ENCODE measurements at places on chromosomes 13 and 19.
A peak's percentile ranks its signal among the peaks of the same experiment; 100 is the strongest.

GRCh38 chr13:42331009-42331408 is 59.1 kb downstream of the AKAP11 start:
- no peak for DNase-seq

DNA sequence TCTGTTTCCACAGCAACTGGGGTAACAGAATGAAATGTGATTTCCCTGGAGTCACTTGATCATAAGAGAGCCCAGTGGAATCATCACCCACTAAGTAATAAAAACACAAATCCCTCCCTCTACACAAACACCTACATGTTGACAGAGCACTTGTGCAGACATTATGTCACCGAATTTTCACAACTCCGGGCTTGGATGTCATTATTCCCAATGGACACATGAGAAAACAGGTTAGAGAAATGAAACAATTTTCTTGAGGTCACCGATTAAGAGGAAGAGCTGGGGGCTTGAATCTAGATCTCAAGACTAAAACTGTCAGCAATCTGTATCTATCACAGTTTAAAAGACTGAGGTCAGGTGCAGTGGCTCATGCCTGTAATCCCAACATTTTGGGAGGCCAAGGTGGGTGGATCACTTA is 3.1 kb downstream of the XRCC1 start:
- no peak for DNase-seq

DNA sequence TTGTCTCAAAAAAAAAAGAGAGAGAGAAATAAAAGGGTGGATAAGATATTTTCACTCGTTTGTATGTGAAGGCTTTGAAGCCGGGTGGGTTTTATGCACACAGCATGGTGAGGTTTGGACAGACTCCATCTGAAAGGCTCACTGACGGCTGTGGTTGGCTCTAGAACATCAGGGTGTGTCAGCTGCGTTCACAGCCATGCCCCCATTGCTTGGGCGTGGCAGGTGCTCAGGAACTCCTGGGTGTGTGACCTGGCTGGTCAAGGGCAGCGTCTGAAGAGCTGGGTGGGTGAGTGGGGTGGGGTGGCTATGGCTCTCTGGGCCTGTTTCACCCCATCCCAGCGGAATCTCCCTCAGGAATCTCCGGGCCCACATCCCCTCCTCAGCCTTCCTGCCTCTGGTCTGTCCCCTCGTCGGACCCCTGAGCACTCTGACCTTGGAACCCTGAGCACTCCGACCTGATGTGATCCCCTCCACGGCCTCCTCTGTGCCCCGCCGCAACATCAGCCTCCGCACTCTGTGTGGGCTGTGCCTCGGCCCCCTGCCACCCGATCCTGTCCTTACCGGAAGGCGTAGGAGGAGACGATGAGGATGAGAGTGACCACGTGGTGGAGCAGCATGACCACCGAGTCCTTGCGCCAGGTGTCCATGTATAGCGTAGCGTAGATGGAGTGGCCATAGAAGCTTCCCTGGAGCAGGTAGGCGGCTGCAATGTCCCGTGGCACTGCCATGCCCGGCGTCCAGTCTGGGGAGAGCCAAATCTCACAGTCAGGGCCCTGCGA is 12.2 kb downstream of the CERS1 start:
- DNase-seq: no peak

- peak; percentile 23 for DNase-seq
These were observed 11.7 kb downstream of the CYTH2 start for GRCh38 chr19:48480558-48481500.

DNA sequence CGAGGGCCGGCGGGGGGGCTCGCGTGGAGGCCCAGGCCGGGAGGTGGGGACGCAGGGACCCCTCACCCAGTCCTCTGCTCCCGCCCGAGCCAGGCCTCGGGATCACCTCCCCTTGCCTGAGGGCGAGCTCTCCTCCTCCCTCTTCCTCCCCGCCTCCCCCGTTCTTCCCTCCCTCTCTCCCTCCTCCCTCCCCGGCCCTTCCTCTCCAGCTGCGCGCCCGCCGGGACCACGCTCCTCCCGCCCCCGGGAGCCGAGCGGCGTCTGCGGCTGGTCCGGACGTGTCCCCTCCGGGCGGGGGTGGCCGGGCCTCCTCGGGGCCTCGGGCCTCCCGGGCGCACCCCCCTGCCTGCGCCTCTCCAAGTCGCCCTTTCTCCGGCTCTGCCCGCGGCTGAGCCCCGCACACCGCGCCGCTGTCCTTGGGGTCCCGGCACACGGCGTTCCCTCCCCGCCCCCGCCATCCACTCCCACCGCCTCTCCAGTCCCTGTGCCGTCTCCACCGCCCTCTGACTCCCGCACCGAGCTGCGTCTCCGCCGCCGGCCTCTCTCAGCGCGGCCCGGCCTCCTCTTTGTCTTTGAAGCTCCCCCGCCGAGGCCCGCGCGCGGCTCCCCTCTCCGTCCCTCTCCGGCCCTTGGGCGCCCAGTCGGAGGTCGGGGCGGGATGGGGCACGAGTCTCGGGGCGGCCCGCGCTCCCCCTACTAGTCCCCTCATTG is 5.7 kb downstream of the SOX1 start:
- no peak for DNase-seq

DNA sequence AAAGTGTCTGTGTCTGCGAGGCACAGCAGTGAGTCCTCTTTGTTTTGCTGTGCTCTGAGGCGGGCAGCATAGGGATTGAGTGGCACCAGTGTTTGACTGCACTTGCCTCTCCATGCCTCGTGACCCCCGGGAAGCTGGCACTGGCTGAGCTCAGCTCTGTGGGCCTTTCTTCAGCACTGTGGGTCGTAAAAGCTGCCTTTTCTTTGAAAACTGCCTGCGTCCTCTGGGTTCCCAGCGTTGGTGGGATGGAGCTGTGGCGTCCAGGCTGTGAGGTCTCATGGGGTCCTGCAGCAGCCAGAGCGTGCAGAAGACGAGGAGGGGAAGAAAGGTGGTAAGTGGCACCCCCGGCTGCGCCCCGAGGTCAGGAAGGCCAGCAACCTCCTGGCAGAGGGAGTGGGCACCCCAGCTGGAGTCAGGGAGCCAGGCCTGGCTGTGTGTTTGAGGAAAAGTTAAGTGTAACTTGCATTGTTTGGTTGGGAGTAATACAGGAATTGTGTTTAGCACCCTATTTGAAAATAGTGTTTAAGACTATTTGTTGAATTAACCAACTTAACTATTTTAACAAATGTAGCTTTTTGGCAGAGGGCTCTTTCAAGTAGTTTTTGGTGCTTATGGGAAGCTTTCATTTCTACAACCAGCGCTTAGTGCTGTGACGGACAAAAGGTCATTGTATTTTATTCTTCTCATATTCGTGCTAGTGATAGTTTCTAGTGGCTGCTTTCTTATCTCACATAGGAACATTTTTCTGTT is 79.3 kb upstream of the TEX29 start:
- DNase-seq: no peak

DNA sequence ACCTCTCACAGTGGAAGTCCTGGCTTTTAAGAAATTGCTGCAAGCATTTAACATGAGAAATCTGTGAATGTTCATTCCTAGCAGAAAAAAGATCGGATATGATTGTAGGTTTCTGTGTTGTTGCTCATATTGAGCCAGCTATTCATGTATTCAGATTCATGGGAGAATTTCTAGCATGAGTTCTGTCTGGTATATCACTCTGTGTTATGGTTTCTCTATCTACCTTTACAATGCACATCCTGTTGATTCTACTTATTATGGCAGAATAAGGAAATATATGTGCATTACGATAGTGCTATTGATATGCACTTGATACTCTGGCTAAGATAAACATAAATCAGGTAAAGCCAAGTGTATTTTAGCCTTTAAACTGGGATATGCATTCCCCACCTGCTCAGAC is 138.2 kb downstream of the KCNRG start:
- DNase-seq: no peak

GRCh38 chr13:45016792-45017425 is 27.6 kb downstream of the GPALPP1 start:
- DNase-seq: no peak

DNA sequence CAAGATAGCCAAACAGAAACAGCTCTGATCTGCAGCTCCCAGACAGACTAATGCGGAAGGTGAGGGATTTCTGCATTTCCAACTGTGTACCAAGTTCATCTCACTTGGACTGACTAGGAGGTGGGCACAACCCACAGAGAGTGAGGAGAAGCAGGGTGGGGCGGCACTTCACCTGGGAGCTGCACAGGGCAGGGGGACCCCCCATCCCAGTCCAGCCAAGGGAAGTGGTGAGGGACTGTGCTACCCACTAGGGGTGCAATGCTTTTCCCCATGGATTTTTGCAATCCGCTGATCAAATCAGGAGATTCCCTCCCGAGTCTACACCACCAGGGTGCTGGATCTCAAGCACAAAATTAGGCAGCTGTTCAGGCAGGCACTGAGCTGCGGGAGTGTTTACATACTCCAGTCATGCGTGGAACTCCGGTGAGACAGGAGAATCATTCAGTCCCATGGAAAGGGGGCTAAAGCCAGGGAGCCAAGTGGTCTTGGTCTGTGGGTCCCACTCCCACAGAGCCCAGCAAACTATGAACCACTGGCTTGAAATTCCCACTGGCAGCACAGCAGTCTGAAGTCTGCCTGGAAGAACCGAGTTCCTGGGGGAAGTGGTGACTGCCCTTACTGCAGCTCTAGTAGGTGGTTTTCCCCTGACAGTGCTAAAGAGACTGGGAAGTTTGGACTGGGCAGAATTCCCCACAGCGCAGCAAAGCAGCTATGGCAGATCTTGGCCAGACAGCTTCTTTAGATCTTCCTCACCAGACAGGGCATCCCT is 85.1 kb upstream of the UFM1 start:
- no peak for DNase-seq

DNA sequence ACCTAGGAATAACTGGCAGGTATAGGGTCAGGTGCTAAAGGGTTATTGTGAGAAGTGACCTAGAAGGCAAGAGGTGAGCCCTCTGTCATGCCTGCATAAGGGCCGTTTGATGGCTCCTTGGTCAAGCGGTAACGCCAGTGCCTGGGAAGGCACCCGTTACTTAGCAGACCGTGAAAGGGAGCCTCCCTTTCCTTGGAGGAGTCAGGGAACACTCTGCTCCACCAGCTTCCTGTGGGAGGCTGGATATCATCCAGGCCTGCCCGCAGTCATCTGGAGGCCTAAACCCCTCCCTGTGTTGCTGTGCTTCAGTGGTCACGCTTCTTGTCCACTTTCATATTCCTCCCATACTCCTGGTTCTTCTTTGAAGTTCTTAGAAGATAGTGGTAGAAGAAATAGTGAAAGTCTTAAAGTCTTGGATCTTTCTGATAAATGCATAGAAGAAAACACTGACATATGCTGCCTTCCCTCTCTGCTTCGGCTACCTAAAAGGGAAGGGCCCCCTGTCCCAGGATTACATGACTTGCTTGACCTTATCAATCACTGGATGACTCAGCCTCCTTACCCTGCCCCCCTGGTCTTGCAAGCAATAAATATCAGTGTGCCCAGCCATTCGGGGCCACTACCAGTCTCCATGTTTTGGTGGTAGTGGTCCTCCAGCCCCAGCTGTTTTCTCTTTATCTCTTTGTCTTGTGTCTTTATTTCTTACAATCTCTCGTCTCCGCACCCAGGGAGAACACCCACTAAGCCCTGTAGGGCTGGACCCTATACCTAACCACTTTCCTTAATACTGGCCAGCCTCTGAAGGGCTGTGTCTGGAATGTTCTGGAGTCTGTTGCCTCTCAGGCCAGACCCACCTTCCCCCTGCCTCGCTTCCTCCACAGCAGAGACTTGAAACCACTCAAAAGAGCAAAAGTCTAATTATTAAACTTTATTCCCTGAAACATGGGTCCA is 16.1 kb upstream of the ABCC4 start:
- DNase-seq: no peak

DNA sequence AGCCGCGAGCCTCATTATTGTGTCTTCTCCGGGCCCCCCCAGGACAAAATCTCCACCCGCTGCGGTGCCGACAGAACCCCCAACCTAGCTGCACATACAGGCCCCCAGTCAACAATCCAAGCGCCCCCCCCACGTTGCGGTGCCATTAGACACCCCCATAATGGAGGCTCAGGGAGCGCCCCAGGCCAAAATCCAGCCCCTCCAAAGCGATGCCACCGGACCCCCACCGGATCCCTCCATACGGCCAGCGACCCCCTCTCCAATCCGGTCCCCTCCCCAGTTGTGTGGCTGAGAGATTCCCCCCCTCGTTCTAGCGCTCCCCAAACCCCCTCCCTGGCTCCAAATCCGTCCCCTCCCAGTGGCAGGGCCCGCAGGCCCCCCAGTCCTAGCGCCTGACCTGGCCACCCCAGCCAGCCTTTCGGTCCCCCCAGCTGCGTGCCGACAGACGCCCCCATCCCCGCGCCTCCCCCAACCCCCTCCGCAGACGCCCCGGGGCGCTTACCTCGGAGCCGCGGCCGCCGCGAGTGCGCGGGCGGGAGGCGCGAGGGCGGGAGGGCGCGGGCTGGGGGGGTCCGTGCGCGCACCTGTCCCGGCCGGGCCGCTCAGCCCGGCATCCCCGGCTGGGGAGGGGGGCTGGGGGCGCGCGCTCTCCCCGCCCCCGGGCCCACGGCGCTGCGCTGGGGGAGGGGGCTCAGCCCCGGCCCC is 21.6 kb upstream of the SEMA6B start:
- no peak for DNase-seq

GRCh38 chr13:75480671-75481175 is 1.2 kb downstream of the TBC1D4 start:
- DNase-seq: no peak

- DNase-seq: no peak
These were observed 353.4 kb downstream of the OLFM4 start for GRCh38 chr13:53382008-53382407.

- DNase-seq: no peak
These were observed 1516.7 kb upstream of the PCDH20 start for GRCh38 chr13:62932256-62932883.

GRCh38 chr19:9818175-9818733 is 625 bp downstream of the FBXL12 start:
- DNase-seq: no peak

GRCh38 chr19:40057166-40057565 is 1.1 kb upstream of the ZNF780B start:
- DNase-seq: no peak

- DNase-seq: no peak
These were observed 102.5 kb downstream of the COL4A2 start for GRCh38 chr13:110409581-110409992.

DNA sequence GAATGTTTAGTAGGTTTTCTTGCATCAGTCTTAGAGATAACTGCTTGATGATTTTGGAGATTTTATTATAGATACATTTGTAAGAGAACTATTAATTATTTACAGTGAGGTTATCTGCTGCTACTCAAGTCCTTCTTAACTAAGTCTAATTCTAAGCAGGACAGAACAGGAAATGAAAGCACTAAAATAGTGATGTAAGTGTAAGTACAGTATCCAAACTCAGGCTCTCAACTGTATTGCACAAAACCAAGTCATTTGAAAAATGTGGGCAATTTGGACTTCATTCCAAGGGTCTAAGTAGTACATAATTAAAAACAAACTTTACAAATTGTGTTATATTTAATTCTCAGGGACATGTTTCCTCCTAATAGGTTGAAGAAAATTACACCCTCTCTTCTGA is 417.1 kb downstream of the ITGBL1 start:
- no peak for DNase-seq

Measured in stimulated activated CD8-positive, alpha-beta memory T cell treated with anti-CD3 and anti-CD28 coated beads, Interleukin-4, amount 100 ng/mL, for 1 hour (primary cell).